ENCODE measurements at places on chromosomes 4 and X. TPM values are rescaled to one million over a fixed set of nuclear protein-coding genes. Genes with fewer than 3 reads are reported as not detected.

GRCh38 chr4:137534516-137534915 lies 2.2 kb upstream of the PCDH18 start:
- no peaks in the 10 kb centered on the region for H3K27me3 ChIP-seq
- H3K4me1 ChIP-seq = peaks cover 3% of the 10 kb centered on the region
- no peak overlapping the region for H3K27ac ChIP-seq
- no peak overlapping the region for H3K4me3 ChIP-seq

Gene HSFX2
- 0.29 TPM for total RNA-seq

Gene ARHGAP36
- not detected for total RNA-seq

GRCh38 chr4:105153749-105154148 lies 7.1 kb downstream of the TET2 start:
- no peak overlapping the region for H3K27ac ChIP-seq
- no peak overlapping the region for H3K4me3 ChIP-seq
- H3K36me3 ChIP-seq = peaks cover 4% of the 10 kb centered on the region
- H3K4me1 ChIP-seq = peaks cover 45% of the 10 kb centered on the region
- DNase-seq = no peak

- no peak for DNase-seq
- no peak overlapping the region for H3K4me3 ChIP-seq
- no peak overlapping the region for H3K27ac ChIP-seq
- no peaks in the 10 kb centered on the region for H3K36me3 ChIP-seq
These were observed 245.8 kb upstream of the GK2 start for GRCh38 chr4:79653871-79654270.

DNA sequence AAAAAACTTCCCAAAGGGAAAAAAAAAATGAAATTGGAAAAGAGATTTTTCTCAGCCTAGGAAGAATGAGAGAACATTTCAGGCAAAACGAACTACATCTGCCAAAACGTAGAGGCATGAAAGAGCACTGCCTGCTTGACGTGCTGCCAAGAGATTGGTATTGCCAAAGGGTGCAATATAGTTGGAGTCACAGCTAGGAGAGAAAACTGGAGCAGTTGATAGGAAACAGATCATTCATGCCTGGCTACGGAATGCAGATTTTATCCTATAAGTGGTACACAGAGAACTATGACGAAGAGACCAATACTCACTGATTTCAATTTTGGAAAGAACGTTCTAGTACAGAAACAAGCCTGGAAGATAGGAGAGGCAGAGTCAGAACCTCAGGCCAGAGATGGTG lies 68.4 kb upstream of the IQCM start:
- peaks cover 5% of the 10 kb centered on the region for H3K27me3 ChIP-seq
- no peaks in the 10 kb centered on the region for H3K36me3 ChIP-seq

Gene MAGEC2
- not detected for total RNA-seq

Gene MTMR1
- 43.2 TPM for total RNA-seq

GRCh38 chr4:20418861-20419451 lies 167.3 kb downstream of the SLIT2 start:
- no peak for DNase-seq
- H3K4me1 ChIP-seq = peaks cover 4% of the 10 kb centered on the region
- no peak overlapping the region for H3K27ac ChIP-seq
- no peaks in the 10 kb centered on the region for H3K36me3 ChIP-seq
- H3K4me3 ChIP-seq = no peak overlapping the region

All from activated CD4-positive, alpha-beta memory T cell treated with anti-CD3 and anti-CD28 coated beads for 36 hours (primary cell).